DMS79 treated with DMSO at 0.1 percent for 48 hours (cell line): ENCODE measurements at places on chromosomes 6 and 20.

DNA sequence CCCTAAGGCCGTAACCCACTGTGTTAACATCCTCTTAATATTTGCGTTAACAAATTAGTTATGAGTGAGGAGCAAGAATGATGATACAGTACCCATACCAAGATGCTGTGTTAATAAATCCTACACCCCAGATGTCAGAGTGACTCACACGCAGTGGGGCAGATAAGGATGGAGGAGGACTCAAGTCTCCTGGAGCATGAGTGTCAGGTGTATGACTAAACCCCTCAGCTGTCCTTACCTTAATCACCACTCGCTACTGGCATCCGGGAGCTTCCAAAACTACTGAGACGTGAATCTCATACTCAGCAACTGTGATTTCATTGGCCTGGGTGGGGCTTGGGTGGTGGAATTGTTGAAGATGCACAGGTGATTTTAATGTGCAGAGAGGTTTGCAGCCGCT lies 131.3 kb upstream of the MTHFD1L start:
- no peak for DNase-seq

GRCh38 chr6:40584741-40585140 lies 2.4 kb downstream of the LRFN2 start:
- no peak for DNase-seq

- DNase-seq: no peak
Observed at GRCh38 chr20:59743767-59744485, 139.6 kb downstream of the PHACTR3 start.

DNA sequence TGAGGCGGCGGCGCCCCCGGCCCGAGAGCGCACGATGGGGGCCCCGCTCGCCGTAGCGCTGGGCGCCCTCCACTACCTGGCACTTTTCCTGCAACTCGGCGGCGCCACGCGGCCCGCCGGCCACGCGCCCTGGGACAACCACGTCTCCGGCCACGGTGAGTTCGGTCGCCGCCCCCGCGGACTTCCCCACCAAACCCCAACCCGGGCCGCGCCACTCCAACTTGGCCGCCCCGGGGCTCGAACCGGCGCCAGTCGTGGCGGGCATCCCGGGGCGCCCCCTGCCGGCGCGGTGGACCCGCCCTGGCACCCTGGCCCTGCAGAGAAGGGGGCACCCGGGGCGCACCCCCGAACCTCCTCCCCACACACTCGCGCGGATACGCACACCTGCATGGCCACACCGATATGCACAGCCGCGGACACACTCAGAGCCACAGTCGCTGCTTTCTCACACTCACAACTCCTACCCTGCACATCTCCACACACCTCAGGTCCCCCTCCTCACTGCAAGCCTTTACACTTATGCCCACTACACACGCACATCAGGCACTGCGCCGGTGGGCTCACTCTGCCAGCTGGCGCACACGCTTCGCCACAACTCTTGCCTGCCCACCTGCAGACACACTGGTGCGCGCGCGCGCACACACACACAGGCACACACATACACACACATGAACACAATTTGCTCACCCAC lies 535 bp downstream of the VSTM2L start:
- DNase-seq: no peak

GRCh38 chr20:4864311-4864752 lies 137.0 kb downstream of the SLC23A2 start:
- no peak for DNase-seq

GRCh38 chr20:63767886-63768285 lies 28.3 kb downstream of the SLC2A4RG start:
- DNase-seq: no peak

DNA sequence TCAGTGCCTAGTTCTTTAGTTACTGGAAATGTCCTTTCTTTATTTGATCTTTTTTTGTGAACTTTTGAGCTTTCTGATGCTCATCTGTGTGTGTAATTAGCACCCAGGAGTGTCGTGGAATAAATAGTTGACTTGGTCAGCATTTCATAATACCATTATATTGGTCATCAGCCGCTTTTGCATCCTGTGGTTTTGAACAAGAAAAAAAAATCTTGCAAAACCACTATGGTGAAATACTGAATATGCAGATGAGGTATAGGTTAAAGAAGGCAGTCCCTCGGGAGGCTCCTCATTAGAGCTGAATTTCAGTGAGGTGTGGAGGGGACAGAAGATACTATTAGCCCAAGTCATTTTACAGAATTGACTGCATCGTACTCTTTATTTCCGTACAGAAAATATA lies 90.1 kb downstream of the FOXO3 start:
- DNase-seq: no peak

- no peak for DNase-seq
Observed at GRCh38 chr6:38387461-38387860, 252.3 kb downstream of the BTBD9 start.

- no peak for DNase-seq
Observed at GRCh38 chr6:34128045-34128444, 17.8 kb downstream of the GRM4 start.

GRCh38 chr6:53103993-53104675 lies 38.9 kb downstream of the FBXO9 start:
- DNase-seq: no peak

DNA sequence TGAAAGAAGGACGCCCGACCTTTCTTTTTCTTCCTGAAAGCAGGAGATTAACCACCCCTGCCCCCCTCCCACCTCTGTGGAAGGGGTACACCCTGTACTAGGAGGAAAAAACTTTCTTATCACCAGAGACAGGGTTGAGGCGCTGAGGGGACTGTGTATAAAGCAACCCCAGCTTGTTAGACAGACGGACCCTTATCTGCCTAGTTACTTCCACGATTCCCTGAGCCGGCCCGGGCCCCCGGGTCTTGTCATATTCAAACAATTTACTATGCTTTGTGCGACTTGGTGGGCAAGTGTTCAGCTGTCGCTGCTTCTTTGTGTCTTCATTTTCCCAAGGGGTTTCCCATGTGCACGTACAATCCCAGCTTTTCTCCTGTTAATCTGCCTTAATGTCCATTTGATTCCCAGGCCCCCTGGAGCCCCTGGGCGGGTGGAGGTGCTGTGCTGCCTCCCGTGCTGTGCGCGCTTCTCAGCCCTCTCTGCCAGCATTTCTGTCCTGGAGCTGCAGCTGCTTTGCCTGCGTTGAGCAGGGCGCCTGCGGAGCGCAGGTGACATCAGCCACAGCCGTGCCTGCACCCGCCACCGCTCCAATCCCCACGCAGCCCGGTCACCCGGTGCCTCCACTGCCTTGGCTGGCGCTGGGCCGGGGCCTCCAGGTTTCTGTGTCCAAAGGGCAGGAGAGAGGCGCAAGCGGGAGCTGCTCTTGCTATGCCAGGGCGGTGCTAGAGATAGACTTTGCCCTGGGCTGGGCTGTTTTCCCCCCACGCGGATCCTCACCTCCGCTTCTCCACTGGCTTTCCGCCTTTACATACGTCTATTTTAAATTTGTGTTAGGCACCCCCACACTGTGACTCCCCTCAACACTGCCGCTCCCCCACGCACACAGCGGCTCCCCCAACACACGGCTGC lies 96.2 kb downstream of the TTLL2 start:
- DNase-seq: no peak

- no peak for DNase-seq
Observed at GRCh38 chr6:158611039-158611438, 33.5 kb downstream of the DYNLT1 start.

GRCh38 chr6:100613656-100614055 lies 148.9 kb upstream of the SIM1 start:
- no peak for DNase-seq

- no peak for DNase-seq
Observed at GRCh38 chr6:75282706-75283105, 1.9 kb downstream of the TMEM30A start.

- no peak for DNase-seq
Observed at GRCh38 chr20:10042086-10042485, 7.3 kb downstream of the ANKEF1 start.

- DNase-seq: peak; percentile 50
Observed at GRCh38 chr6:136551103-136551502, 881 bp upstream of the MAP7 start.

- no peak for DNase-seq
Observed at GRCh38 chr6:6612308-6612707, 23.8 kb downstream of the LY86 start.

DNA sequence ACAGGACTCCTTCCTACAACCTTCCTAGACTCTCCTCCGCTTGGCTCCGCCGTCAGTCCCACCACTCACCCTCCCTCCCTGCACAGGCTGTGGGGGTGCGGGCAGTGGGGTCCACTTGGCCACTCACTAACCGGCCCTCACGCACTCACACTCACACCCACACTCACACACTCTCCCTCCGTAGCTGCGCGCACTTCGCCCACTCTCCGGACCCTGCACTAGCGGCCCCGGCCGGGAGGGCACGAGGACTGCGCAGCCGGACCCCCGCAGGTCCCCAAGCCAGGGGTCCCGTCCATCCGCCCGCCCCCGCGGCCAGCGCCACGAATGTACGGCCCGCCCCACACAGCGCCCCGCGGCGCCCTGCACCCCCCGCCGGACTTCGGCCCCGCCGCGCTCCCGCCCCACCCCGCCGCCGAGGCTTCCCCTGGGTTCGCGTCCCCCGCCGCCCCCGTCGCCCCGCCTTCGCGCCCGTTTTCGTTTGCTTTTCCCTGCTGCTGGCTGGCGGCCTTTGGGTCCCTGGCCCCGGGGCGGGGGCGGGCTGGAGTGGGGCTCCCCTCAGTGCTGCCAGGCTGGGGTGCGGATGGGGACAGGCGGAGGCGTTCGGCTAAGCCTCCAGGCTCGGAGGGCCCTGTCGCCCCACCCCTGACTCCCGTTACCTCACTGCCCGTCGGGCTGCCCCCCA lies 23.0 kb upstream of the SLC22A7 start:
- DNase-seq: no peak

- DNase-seq: no peak
Observed at GRCh38 chr6:121522771-121523386, 87.4 kb downstream of the GJA1 start.

GRCh38 chr20:5369629-5370028 lies 52.9 kb upstream of the PROKR2 start:
- no peak for DNase-seq

DNA sequence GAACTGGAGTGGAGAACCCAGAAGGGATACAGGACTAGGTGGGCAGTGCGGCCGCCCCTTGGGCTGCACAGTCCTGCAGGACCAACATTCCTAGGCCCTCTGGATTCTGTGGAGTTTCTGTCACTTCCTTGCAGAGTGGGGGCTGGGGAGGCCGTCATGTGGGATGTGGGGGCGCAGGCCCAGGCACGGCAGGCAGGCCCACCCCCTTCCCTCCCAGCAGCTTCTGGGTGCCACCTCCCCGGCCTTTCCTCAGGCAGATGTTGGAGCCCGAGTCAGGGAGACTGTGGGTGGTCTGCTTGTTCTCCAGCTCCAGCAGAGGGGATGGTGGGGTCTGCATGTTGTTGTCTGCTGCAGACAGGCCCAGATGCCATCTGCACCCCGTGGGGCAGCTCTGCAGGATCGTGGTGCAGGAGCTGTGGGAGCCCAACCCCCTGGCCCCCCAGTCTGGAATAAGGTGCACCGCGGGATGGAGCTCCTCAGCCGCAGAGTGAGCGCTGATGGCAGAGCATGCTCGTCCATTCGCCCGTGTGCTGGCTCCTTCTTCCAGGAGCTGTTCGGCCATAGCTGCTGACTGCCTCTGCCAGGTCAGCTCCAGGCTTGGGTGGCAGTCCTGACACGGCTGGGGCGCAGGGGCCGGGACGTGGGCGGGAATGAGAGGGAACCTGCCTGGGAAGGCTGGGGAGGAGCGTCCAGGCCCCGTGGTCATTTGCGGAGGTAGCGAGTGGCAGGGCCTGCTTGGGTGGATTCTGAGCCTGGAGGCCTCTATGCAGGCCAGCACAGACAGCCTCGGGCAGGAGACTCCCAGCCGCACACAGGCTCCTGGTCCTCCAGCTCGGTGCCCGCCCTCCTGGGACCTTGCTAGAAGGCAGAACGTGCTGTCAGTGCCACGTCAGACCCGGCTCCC lies 18.1 kb downstream of the SLC17A9 start:
- no peak for DNase-seq

DNA sequence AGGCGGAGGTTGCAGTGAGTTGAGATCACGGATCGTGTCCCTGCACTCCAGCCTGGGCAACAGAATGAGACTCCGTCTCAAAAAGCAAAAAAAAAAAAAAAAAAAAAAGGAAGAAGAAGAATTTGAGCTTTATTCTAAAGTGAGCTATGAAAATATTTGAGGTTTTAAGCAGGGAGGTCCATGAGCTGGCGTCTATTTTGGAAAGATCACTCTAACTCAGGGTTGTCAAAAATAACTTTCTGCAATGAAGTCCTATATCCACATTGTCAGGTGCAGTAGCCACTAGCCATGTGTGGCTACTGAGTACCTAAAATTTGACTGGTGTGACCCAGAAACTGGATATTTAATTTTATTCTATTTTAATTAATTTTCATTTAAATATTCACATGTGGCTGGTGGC lies 217.1 kb downstream of the PTPRT start:
- no peak for DNase-seq

DNA sequence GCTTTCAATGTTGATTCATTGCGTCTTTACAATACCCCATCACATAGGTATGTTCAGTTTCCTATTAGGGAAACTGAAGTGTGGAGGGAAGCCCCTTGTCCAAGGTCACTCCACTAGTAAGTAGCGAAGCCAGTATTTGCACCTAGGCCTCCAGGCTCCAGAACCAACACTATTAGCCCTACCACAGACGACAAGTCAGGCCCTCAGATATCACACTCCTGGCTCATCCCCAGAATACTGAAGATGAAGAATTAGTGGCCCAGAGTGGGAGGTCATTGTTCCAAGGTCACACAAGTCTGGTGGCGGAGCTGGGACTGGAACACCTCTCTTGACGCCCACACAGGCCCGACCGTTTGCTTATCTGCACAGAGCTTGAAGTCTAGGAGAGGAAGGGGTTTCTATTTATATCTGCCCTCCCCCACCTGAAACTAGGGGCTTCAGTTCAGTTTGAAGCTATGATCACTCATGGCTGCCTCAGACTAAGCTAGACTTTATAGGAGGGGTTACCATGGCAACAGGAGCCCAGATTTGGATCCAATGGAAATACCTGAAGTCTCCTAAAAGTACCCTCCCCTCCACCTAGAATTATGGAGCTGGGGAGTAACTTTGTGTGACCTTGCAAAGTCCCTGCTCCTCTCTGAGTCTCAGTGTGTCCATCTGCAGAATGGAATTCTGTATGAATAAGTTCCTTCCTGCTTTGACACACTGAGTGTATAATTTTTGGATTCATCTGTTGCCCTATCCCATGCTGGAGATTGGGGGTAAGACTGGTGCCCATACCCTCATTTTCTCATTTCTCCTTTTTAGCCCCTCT lies 2.2 kb downstream of the SNTA1 start:
- DNase-seq: no peak
